ENCODE measurements at places on chromosomes 1 and 21. TPM values are rescaled to one million over a fixed set of nuclear protein-coding genes. Genes with fewer than 3 reads are reported as not detected.

Gene NOS1AP
- total RNA-seq, result 0.53 TPM

Gene HLX
- 5.0 TPM for total RNA-seq

Gene FNBP1L
- 26.6 TPM for total RNA-seq

Gene HMGN2
- 315 TPM for total RNA-seq

Gene ARTN
- 0.33 TPM for total RNA-seq

Gene CYP4A11
- not detected for total RNA-seq

Gene PRAMEF8
- not detected for total RNA-seq

Gene GPR37L1
- 0.10 TPM for total RNA-seq

Gene GRIK1
- not detected for total RNA-seq

Gene TRIM63
- 2.3 TPM for total RNA-seq

Gene KRTAP12-2
- total RNA-seq, result not detected

Gene KCNC4
- 2.8 TPM for total RNA-seq

Gene UMODL1
- not detected for total RNA-seq

Gene PTGS2
- total RNA-seq, result 3.5 TPM

Gene NIPAL3
- total RNA-seq, result 7.1 TPM

Gene PKP1
- total RNA-seq, result 0.02 TPM

Gene SELL
- total RNA-seq, result 0.35 TPM

Gene ZFP69B
- total RNA-seq, result 1.1 TPM

Gene RPTN
- 0.02 TPM for total RNA-seq

Gene CAPN8
- total RNA-seq, result 1.00 TPM

Gene HSPA13
- 18.4 TPM for total RNA-seq

Gene RGS13
- not detected for total RNA-seq

Gene ICOSLG
- total RNA-seq, result 4.1 TPM

Gene SLC44A3
- 1.6 TPM for total RNA-seq

Gene KRTAP25-1
- total RNA-seq, result not detected

Gene AURKAIP1
- total RNA-seq, result 107 TPM

Gene KRTAP21-2
- not detected for total RNA-seq

Gene ITLN1
- total RNA-seq, result not detected

Gene EPHA8
- total RNA-seq, result 0.05 TPM

Gene TMEM35B
- total RNA-seq, result 15.5 TPM

Gene HAO2
- total RNA-seq, result not detected

Gene LCE1C
- total RNA-seq, result not detected

Gene TMEM61
- 0.99 TPM for total RNA-seq
